Activated CD4-positive, alpha-beta memory T cell treated with anti-CD3 and anti-CD28 coated beads, Interleukin-2, amount 10 ng/mL, durations not matched to agents 7 days and 5 days (primary cell): ENCODE measurements at places on chromosomes 1 and 21. TPM values are rescaled to one million over a fixed set of nuclear protein-coding genes. Genes with fewer than 3 reads are reported as not detected.

AGBL4 gene
- total RNA-seq: not detected

PLPP3 gene
- not detected for total RNA-seq

C1orf50 gene
- total RNA-seq: 7.2 TPM

ESRRG gene
- total RNA-seq: not detected

LEFTY2 gene
- total RNA-seq: not detected

SH2D2A gene
- 192 TPM for total RNA-seq

SH3BGR gene
- 1.7 TPM for total RNA-seq

CD160 gene
- not detected for total RNA-seq

PGM1 gene
- 32.8 TPM for total RNA-seq

SLC27A3 gene
- 24.9 TPM for total RNA-seq

FAM72B gene
- total RNA-seq: 31.6 TPM
